Pulmonary artery endothelial cell (primary cell): ENCODE measurements at places on chromosomes 13 and 19. TPM values are rescaled to one million over a fixed set of nuclear protein-coding genes. Genes with fewer than 3 reads are reported as not detected.

IGFL4 gene
- 0.07 TPM in 1 of 2 replicates, not detected in the other for total RNA-seq

GZMM gene
- total RNA-seq, result not detected in 2 replicates

GPC6 gene
- under 0.01 TPM in 1 of 2 replicates, not detected in the other for total RNA-seq

POSTN gene
- total RNA-seq, result 281 and 1,586 TPM in 2 replicates

LIPE gene
- total RNA-seq, result 4.8 and 9.1 TPM in 2 replicates

RASIP1 gene
- total RNA-seq, result 70.1 and 71.7 TPM in 2 replicates

IZUMO1 gene
- total RNA-seq, result 0.28 and 0.33 TPM in 2 replicates

MAST1 gene
- total RNA-seq, result 0.18 and 0.59 TPM in 2 replicates

CEACAM20 gene
- total RNA-seq, result not detected in 2 replicates

DNA sequence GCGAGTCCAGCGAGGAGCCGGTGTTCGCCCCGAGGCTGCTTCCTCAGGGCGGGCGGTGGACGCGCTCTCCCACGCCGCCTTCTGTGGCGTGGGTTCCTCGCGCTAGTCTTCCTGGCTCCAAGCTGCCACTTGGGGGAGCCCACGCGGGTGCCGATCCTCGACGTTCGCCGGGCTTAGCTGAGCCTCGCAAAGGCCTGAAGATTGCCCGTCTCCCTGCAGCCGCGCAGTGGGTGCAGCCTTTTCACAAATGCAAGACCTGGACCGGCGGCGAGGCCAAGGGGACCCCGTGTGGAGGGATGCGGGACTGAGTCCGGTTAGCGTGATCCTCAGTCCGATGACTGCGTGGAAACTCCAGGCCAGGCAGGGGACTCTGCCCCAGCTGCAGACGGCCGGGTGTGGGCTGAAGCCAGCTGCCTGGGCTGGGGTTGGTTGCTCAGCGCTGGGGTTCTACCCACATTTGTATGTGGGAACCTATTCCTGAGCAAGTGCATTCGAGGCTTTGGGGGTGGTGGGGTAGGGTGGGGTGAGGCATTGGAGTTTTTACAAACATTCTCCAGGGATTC lies 16.6 kb upstream of the LRP3 start:
- no peak for DNase-seq

GRCh38 chr13:38888309-38888708 lies 102.3 kb downstream of the STOML3 start:
- DNase-seq, result no peak

DNA sequence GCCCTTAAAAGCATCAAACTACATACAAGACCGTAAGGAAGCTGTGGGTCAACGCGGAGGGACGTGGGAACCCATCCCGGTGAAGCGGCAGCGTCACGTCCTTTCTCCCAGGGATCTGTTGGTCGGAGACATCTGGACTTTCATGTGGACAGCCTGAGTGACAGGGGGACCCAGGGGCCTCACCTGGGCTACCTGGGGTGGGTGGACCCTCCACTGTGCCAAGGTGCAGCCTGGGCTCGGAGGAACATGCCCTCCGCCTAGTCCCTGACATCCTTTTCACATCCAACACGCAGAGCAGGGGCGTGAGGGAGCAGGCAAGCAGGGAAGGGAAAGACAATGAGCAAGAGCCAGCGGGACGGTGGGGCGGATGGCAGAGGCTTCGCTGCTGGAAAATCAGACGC lies 13.8 kb upstream of the GARIN5A start:
- no peak for DNase-seq

DNA sequence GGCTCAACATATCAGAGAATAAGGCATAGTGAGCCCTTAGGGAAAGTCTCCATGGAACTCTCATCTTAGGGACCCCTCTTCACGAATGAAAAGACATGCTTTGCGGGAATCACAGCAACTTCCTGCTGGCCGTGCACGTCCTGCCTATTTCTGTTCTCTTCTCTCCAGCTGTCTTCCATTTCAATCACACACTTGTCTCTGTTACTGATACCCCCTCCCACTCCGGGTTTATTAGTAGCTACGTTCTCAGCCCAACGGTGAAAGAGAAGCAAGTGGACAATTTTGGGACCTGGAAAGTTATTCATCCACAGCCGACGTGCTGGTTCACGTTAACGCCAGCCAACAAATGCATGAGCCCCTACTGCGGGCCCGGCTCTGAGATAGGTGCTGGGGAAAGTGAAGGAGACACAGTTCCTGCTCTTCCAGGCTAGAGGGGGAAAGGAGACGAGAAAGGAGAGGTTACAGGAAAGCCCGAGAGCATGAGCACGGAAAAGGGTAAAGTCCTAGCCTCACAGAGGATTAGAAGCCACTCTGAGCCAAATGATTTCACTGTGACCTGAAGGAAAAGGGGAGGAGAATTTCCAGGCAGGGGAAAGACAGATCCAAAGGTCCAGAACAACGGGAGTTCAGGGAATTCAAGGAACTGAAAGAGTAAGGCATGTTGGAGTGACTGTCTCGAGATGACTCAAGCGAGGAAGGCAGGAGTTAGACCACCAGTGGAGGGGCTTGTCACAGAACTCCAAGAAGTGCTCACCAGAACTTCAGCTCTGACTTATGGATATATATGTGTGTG lies 81.8 kb upstream of the CLDN10 start:
- no peak for DNase-seq

- DNase-seq, result no peak
Measured at GRCh38 chr19:50520822-50521465, 7.2 kb upstream of the ASPDH start.

DNA sequence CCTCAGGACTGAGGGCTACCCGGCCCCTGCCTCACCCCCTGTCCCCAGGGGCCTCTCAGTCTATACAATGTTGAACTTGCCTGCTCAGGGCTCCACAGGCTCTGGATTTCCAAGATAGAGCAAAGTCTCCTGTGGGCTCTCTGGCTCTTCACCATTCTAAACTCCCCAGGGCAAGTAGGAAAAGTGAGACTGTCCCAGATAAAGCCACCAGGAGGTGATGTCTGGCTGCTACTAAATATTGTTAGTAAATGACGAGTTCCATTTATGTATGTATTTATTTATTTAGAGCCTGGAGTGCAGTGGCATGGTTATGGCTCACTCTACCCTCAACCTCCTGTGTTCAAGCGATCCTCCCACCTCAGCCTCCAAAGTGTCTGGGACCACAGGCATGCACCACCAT lies 73.6 kb upstream of the SIAH3 start:
- no peak for DNase-seq

- no peak for DNase-seq
Measured at GRCh38 chr13:32829676-32830335, 186.4 kb upstream of the KL start.

DNA sequence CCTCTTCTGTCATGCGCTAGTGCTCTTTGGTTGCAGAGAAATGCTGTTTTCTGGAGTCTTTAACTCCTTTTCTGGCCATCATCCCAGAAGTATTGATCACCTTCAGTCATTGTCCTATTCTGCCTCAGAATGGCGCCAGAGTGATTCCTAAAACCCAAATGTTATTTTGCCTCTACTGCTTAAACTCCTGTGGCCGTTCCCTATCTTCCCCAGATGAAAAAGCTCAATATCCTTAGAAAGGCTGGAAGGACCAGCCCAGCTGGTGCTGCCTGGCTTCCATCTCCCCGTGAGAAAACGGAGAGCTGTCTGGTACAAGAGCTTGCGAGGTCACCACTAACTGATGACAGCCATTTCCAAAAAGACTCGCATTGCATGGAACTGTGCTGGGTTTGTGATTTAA lies 179.1 kb downstream of the RBM26 start:
- DNase-seq, result no peak

DNA sequence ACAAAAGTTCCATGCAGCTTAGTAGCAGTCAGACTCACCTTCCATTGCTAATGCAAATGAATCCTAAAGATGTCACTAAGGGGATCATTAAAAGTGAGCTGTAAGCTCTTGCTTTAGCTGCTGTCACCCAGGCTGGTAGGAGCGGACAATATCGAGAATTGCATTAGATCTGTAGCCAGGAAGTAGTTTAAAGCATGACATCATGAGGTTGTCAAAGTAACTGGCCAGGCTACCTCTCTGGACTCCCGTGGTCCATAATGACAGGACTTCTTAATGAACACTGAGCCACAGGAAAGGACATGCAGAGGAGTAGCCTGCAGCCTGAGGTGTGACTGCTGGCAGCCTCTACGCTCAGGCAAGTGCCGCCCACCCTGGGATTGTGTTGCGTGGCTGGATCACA lies 522.3 kb upstream of the NBEA start:
- DNase-seq, result no peak

GRCh38 chr13:94974015-94974951 lies 261.9 kb upstream of the SOX21 start:
- no peak for DNase-seq

DNA sequence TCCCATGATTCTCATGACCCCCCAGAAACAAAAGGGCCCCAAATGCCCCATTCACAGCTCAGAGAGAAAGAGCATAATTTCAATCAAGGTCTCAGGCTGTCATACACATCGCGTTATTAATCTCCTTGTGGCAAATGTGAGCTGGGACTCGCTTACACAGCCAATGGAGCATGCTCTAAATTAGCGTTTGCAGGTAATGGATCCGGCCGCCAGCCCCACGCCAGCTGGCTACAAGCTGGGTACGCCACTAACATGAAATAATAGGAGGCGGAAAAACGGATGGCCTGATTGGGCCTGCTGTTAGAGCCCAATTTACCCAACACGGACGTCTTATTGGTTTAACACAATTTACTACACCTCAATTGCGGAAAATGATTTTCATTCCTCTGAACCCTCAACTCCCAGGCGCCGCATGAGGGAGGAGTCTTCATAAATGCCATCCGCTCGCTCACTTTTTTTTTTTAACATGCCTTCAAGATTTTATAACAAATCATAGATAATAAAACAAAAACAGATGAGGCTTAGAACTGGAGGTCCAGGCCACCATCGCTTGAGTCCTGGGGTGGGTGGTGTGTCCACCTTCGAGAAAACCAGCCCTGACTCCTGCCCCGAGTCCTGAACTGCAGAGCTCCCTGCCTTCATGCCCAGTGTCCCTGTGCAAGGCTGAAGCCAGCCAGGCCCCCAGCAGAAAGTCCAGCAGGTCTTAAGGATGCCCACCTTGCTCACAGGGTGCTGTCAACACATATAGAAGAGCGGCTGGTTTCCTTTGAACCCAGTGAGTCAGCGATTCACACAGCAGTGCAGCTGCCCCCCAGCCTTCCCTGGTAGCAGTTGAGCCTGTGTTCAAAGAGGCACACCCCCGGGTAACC lies 62.1 kb downstream of the PEPD start:
- no peak for DNase-seq

DNA sequence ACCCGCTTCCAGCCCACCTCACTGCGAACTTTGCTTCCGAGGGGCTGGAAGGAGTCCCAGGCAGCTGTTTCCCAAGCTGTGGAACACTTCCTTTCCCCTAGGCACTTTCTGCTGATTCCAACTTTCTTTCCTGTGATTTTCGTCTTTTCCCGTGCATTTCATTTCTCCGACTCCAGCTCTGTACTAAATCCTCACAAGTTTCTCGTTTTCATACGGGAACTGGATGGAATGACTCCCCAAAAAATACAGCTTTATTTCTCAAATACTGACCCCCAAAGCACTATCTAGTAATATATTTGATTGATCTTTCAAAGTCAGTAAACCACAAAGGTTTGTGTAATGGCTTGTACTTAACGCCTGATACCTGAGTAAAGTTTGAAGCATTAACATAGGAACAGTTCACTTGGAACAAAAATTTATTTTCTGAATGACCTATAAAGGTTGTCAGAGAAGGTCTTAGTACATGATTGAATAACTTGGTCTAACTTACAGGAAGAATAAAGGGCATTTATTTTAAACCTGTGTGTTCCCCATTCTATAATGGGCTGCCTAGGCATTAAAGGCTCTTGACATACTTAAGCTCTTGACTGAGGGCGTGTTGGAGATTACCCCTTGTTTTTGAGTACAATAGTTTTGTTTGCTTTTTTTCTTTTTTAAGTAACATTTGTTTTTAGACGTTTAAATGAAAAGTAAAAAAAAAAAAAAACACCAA lies 1.3 kb upstream of the PCDH9 start:
- no peak for DNase-seq

DNA sequence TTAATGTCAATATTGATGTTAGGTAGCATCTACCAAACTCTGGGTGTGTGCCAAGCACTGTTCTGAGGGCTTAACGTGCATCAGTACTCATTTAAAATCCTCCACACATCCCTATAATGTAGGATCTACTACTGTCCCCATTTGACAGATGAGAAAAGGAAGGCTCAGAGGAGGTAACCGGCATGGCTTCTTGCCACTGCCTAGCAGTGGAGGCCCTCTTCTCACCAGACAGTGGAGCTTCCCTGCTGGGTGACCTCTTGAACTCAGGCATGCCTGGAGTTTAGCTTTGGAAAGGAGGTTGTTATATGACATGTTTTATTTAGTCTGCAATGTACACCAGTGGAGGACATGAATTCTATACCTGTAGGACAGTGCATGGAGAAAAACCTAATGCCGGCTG lies 2.1 kb downstream of the SPATA13 start:
- no peak for DNase-seq

GRCh38 chr19:39942366-39942730 lies 7.9 kb upstream of the FCGBP start:
- no peak for DNase-seq
